ENCODE measurements at places on chromosomes 16 and 17.

- H3K4me3 ChIP-seq, result peak overlapping the region; percentile 44
- no peak overlapping the region for H3K27ac ChIP-seq
- no peaks in the 10 kb centered on the region for H3K27me3 ChIP-seq
- H3K4me1 ChIP-seq, result peaks cover 37% of the 10 kb centered on the region
- peaks cover 9% of the 10 kb centered on the region for H3K36me3 ChIP-seq
- no peak for DNase-seq
Observed at GRCh38 chr16:89364606-89365005, 125.8 kb downstream of the ANKRD11 start.

DNA sequence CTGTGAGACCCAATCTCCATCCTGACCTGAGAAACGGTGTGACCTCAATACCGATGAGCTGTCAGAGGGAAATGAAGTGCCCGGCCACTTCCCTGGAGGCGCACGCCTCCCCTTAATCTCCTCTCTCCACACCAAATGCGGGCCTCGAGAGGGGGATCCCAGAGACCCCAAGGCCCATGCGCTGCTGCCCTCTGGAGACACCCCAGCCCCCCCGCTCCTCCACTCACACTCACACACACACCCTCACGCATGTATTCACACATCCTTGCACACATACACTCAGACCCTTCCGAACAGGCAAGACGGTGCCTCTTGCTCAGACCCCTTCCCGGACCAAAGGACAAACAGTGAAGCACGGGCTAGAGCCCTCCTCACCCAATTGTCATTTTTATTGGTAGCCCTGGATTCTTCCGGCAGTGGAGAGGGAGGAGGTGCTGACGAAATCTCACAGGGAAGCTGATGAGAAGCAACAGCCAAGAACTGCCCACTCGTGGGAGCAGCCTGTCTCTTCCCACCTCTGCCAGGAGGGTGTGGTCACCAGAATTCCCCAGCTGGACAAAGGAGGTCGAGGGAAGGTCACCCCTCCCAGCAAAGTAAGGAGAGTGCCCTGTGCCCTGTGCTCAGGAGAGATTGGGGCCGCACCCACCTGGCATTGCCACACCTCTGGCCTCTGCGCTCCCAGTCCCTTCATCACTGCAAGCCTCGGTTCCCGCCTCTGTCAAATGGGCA is 136.0 kb upstream of the TNRC6C start:
- no peaks in the 10 kb centered on the region for H3K36me3 ChIP-seq
- no peak for DNase-seq
- H3K4me3 ChIP-seq, result no peak overlapping the region
- no peaks in the 10 kb centered on the region for H3K27me3 ChIP-seq

DNA sequence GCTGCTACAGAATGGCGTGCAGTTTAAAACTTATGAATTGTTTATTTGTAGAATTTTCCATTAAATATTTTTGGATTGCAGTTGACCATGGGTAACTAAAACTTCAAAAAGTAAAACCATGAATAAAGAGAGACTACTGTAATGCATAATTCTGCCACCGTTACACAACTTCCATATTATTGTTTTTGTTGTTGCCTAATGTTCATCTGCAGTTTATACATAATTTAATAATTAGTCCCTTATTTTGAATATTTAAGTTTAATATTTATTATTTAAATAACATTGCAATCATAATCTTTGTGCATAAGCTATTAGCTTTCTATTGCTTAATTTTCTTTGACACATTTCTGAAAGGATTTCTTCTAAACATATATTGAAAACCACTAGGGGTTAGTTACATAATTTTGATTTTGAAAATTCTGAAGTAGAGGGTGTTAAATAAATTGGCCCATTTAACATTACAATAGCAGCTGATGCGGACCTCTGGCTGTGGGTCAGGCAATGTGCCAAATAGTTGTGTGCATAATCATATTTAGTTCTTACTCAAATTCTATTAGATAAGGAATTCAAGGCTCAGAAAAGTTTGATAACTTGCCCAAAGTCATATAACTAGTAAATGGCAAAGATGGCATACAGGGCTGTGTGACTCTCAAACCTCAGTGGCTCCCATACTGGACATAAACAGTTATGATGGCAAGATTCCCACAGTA is 31.1 kb downstream of the PPM1E start:
- DNase-seq, result no peak
- H3K4me3 ChIP-seq, result no peak overlapping the region
- no peak overlapping the region for H3K27ac ChIP-seq
- no peaks in the 10 kb centered on the region for H3K27me3 ChIP-seq
- H3K4me1 ChIP-seq, result no peaks in the 10 kb centered on the region

GRCh38 chr17:2800367-2800766 is 4.1 kb downstream of the RAP1GAP2 start:
- no peaks in the 10 kb centered on the region for H3K36me3 ChIP-seq
- H3K4me1 ChIP-seq, result no peaks in the 10 kb centered on the region
- no peaks in the 10 kb centered on the region for H3K27me3 ChIP-seq
- no peak overlapping the region for H3K4me3 ChIP-seq
- no peak for DNase-seq
- no peak overlapping the region for H3K27ac ChIP-seq

All from endodermal cell (in vitro differentiated cells).